ENCODE measurements at places on chromosomes 13 and 19.

DNA sequence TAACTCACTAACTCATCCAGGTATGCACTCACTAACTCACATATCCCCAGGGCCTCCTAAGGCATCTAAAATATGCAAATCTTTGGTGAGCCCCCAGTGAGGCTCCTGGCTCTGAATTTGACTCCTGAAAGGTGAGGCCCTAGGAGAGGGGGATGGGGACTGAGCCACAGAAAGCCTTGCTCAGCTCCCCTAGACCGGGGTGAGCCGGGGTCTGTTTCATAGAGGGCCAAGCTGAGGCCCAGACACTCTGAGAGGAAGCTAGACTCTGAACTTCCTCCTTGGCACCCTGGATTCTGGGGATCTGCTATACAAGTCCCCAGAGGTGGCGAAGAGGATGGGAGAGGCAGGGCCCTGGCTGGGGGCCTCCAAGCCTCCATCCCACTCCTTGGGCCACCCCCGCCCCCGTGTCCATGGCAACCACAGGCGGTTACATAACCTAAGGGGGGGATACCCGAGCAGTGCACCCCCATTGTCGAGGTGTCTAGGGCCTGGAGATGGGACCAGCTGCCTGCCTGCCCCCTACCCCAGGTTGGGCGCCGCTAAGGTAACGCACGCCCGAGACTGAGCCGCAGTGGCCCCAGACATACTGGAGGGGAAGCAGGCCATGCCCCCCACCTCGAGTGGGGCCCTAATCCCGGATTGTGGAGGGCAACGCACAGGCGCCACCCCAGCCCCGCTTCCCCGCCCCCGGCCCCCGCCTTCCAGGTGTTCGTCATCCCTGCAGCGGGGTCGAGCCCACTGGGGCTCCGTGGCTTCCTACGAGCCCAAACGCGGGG is 646 bp downstream of the ABHD8 start:
- peak; percentile 59 for DNase-seq

- no peak for DNase-seq
Observed at GRCh38 chr19:49820125-49820524, 2.0 kb downstream of the MED25 start.

GRCh38 chr13:54750521-54750920 is 1721.9 kb downstream of the OLFM4 start:
- DNase-seq = no peak

DNA sequence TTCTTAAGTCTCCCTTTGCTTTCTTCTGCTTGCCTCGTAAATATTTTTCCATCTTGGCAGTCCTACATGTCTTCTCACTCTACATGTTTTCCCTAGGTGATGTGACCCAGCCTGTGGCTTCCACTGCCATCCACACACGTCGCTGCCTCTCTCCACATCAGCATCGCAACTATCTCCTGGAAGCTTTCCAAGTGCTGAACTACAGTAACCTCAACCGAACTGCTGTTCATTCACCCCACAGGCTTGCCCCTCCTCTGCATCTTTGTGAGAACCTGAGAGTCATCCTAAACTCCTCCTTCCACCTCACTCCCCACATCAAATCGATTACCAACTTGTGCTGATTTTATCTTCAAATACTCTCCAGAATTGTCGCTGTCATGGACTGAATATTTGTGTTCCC is 41.2 kb upstream of the USPL1 start:
- DNase-seq = peak; percentile 75

GRCh38 chr19:54654447-54655321 is 8.1 kb upstream of the LILRB4 start:
- DNase-seq = no peak

Data from CD4-positive, alpha-beta T cell treated with Interleukin-17A for 4 hours (primary cell).